ENCODE measurements at places on chromosomes 11 and 22.
A peak's percentile ranks its signal among the peaks of the same experiment; 100 is the strongest.

- DNase-seq = no peak
Measured at GRCh38 chr11:65611028-65611757, 2.8 kb downstream of the MAP3K11 start.

- no peak for DNase-seq
Measured at GRCh38 chr22:40236131-40236665, 58.5 kb downstream of the TNRC6B start.

DNA sequence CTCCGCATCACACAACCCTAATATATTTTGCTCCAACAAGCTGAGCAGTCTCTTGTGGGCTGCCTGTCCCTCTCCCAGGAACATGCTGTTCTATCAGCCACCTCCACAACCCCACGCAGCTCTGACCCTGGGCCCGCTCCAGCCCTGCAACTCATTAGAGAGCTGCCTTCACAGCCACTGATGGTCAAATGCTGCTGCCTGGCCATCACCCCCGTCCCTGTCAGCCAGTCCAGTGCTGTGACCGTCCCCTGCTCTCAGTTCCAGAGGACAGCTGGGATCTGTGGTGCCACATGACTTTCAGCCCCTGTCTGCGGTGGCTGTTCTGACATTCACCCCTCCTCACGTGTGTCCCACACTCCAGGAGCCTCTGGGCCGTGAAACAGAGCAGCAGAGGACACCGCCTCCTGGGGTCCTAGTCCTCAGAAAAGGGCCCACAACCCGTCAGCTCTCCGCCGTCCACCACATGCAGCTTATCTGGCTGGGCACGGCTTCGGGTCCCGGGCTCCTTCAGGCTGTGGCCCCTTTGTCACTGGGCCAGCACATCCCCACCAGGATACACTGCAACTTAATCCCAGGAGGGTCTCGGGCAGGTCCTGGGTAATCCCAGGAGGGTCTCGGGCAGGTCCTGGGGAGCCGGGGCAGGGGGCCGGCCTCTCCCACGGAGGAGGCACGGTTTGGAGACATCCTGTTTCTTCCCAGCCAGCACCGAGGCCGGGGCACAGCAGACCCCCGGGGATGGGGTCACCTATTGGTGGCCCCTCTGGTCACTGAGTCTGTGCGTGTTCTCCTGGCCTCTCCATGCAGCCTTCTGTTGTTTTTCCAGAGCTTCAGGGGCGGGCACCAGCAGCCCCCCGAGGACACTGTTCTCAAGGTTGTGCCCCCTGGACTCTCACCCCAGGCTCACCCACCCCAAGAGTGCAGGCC is 15.1 kb downstream of the CRELD2 start:
- DNase-seq = no peak

GRCh38 chr11:27626269-27626937 is 73.9 kb downstream of the BDNF start:
- no peak for DNase-seq

DNA sequence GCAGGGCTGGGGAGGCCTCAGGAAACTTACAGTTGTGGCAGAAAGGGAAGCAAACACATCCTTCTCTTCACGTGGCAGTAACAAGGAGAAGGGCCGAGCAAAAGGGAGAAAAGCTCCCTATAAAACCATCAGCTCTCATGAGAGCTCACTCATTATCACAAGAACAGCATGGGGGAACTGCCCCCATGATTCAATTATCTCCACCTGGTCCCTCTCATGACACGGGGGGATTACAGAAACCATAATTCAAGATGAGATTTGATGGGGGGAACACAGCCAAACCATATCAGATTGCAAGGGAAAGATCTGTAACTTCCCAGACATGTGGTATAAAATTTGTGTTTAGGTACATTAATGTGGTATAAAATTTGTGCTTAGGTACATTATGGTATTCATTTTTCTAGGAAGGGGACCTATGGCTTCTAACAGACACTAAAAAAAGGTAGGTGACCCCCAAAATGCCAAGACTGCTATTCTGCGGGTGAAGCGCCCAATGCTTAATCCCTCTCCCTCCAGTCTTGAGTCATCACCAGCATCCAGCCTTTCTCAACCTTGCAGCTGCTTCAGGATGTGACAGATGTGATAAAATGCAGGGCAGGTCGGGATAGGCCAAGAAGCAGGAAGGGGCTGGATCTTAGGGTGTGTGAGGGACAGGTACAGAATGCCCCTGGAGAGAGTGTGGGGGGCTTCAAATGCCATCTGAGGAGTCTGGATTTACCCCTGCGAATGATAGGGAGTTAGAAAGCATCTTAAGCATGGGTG is 57.7 kb upstream of the AMPD3 start:
- no peak for DNase-seq

- peak; percentile 68 for DNase-seq
Measured at GRCh38 chr11:72642884-72643522, 31.2 kb downstream of the PDE2A start.

DNA sequence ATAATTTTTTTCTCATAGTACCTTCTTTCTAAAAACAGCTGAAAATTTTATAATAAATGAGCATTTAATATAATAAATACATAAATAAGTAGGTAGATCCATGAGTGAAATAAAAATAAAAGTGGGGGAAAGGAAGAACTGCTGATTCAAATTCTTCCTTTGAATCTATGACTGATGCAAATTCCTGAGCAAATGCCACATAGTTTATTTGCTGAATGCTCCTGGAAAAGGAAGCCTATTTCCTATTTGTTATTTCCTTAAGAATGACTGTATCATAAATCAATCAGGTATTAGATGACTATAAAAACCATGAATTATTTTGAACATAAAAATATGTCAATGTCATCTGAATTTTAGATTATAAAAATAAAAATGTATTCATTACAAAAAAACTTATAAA is 16.6 kb downstream of the BTBD10 start:
- DNase-seq = no peak

GRCh38 chr22:47160781-47161520 is 398.5 kb downstream of the TBC1D22A start:
- no peak for DNase-seq

GRCh38 chr11:13680501-13681264 is 12.2 kb downstream of the FAR1 start:
- DNase-seq = no peak

- peak; percentile 27 for DNase-seq
Measured at GRCh38 chr22:37777122-37777687, 30.5 kb upstream of the GCAT start.

DNA sequence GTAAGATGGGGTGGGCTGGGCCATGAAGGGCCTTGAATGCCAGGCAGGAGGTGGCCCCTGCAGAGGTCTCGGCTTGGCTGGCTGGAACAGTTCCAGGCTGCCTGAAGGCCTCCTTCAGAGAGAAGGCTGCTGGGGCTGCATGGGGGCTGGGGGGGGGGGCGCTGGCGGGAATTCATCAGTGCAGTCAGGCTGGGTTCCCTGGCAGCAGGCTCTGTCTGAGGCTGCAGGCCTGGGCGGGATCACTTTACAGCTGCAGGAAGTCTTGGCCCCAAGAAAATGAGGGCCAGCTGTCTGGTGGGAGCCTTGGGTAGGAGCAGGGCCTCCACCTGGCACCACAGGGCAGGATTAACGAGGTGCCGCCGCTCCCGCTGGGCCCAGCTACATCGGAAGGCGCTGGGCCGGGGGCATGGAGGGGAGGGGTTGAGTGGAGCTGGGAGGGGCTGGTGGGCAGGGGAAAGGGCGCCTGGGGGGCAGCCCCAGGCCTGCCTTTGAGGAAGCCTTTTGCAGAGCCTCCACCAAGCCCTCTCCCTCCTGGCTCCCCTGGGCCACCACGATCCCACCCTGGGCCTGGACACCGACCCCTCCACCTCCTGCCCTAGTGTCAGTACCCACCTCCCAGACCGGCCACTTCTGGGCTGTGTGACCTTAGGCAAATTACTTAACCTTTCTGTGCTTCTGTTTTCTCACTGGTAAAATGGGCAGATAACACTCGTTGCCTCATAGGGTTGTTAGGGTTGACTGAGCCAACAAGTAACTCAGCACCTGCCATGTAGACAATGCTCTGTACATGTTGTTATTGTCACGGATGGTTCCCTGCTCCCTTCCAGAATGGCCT is 31.0 kb upstream of the HMOX1 start:
- DNase-seq = peak; percentile 64

DNA sequence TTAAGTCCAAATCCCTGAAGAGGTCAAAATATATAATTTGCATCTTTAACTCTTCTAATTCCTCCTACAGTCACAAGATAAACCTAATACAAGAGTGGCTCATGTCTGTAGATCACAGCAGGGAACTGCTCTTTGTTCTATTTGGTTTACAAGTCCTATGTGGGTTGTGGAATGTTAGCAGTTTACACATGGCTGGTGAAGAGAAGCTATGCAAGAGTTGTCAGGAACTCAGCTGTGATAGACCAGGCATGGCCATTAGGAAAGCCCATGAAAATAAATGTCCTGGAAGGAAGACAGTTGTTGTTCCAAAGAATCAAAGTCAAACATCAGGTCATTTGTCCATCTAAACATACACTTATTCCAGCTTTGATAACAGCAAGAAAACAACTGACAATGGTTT is 312.4 kb upstream of the PITPNB start:
- DNase-seq = no peak

DNA sequence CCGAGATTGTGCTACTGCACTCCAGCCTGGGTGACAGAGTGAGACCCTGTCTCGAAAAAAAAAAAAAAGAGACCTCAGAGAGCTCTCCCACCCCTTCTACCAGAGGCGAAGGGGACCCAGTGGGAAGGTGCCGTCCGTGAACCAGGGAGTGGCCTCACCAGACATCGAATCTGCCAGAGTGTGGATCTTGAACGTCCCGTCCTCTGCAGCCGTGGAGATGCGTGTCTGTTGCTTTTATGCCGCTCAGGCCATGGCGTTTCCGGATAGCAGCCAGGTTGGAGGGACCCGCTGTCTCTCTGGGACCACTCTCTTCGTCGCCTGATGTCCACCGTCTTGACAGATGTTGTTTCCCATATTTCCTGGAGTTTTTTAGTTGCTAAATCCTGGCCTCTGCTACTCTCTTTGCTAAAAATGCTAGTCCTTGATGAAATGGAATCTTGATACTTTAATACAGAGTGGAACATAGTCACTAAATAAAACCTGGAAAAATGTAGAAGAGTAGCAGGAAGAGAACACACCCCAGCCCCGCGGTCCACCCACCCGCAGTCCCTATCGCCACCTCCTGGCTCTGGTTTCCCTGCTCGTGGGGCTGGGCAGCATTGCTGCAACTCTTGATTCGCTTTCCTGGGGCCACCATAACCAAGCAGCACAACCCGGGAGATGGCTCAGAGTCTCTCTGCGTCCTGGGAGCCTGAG is 12.0 kb upstream of the MUC6 start:
- no peak for DNase-seq

DNA sequence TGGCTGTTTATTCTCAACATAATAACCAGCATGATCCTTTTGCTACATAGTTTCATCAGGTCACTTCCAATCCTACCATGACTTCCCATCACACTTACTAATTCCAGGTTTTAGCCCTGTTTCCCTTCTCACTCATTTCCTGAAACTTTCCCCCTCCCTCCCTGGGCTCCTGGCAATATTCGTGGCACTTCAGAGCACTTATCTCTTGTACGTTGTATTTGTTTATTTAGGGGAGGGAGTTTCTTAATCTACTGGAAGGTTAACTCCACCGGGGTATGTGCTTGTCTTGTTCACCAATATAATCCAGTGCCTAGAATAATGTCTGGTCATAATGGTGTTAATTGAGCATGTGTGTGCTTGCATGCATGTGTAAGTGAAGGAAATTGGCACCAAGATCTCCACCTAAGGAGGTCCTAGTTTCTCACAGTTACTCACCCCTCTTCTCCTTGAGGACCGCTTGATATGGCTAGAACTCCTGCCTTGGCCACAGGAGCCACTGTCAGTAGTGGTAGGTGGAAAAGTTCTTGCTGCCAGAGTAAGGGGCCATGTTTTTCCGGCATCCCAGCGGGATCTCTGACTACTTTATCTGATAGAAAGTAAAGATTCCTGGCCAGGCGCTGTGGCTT is 11.7 kb downstream of the EIF3L start:
- DNase-seq = no peak

DNA sequence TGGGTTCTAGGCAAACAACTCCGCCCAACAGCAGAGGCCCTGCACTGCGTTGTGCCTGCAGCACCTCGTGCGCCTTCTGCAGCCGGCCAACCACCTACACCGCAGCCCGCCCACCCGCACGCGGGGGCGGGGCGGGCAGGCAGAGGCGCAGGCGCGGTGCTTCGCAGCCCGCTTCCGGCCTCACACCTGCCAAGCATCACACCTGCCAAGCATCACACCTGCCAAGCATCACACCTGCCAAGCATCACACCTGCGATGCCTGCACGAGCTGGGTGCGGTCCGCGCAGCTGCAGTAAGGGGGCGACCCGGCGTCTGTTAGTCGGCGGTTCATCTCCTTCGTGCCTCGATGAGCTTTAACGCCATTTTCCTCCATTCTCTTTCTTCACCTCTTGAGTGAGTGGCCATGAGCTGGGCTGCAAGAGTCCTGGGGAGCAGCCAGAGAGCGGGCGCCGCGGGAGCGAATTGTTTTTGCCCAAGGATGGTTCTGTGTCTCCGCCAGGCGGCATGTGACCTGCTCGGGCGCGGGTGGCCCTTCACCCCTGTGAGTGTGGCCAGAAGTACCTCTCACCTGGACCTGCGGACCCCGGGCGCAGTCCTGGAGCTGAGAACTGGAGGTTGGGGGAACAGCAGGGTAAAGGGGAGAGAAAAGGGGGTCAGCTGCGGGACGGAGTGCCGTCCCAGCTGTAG is at the start of gene LDHAL6A:
LDHAL6A (plus strand) TSS at position 171 of the 687 bp plus-strand sequence. CDS start 825 bp downstream, outside the sequence.
- DNase-seq = no peak

- DNase-seq = no peak
Measured at GRCh38 chr22:46581538-46582244, 38.5 kb upstream of the GRAMD4 start.

- DNase-seq = no peak
Measured at GRCh38 chr11:6843670-6844069, 1.8 kb upstream of the OR10A5 start.

DNA sequence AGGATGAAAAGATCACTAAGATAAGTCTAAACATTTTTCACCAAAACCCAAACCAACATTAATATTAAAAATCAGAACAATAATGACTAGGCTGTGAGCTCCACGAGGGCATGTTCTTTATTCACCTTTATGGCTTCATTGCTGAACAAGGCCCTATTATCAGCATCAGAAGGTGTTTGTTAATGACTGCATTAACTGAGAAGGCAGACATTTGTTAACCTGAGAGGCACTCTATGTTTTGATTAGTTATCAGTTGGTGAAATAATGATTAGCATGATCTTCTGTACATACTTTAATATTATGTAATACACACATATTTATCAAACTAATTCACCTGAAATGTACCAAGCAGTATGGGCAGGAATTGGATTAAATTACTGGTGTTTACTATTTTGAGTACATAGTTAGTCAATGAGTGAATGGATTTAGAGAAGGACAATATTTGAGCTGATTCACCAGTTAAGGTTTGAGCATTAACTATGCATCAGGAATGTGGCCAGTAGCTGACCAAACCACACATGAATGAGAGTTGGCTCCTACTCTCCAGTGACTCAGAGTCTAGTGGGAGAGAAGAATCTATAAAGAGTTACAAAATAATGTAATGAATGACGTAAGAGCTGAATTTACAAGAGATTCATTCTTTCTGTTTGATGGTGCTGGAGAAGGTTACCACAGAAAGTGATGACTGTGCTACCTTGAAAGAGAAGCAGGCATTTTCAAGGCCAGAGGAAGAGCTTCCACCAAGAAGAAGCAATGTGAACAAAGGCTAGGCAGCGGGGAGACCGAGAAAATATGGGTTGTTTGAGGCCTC is 6.7 kb downstream of the IL18 start:
- peak; percentile 97 for DNase-seq

- DNase-seq = no peak
Measured at GRCh38 chr22:30600921-30601320, 6.1 kb upstream of the TCN2 start.

- DNase-seq = no peak
Measured at GRCh38 chr11:62202910-62203309, 5.6 kb upstream of the SCGB2A1 start.

- no peak for DNase-seq
Measured at GRCh38 chr11:69913591-69914285, 94.5 kb upstream of the FGF3 start.

Data from muscle of back (tissue), 13 donors.